Osteocyte (in vitro differentiated cells): ENCODE measurements at places on chromosomes 13 and 19. TPM values are rescaled to one million over a fixed set of nuclear protein-coding genes. Genes with fewer than 3 reads are reported as not detected.
A peak's percentile ranks its signal among the peaks of the same experiment; 100 is the strongest.

DNA sequence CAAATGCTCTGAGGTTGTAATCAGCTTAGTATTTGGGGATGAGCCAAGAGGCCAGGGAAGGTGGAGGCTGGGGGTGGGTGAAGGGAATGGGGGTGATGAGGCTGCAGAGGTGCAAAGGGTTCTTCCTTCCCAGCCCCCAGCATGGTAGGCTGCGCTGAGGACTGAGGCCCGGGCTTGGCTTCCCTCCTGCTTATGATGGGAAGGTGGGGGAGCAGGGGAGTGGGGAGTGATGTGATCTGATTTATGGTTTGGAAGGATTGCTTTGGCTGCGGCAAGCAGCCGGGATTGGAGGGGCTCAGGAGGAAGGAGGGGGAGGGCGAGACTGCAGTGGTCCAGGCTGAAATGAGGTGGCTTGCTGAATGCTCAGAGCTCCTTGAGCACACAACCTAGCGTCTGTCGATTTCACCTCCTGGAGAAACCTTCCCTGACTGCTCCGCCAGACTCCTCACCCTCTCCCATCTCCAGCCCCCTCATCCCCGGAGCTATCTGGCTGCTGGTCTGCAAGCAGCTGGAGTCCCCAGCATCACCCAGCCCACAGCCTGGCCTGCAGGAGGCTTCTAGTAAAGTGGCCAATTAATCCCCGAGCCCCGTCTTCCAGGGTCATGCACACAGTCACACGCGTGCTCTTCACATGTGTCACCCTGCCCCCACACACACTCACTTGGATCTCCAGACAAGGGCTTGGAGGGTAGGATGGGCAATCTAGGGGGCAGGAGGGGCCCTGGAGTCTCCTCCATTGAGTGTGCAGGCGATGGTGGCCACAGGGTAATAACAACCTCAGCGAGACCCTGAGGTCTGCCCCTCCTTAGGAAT lies 757 bp upstream of the CLEC11A start:
- DNase-seq = no peak

DNA sequence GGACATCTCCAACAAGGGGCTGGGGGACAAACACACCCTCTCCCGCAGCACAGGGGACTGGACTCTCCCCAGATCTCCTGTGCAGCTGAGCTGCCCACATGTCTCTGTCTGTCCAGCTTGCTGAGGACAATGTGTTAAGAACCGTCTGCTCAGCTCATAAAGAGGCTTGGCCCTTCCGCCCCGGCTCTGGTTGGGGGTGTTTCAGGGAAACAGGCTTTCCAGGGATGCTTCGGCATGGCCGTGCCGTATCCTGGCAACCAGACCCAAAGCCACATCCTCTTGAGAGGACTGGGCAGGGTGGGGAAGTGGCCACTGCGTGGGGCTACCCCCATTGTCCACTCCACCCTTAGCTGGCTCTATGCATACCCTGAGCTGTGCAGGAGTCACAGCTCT lies 41.1 kb upstream of the CHST8 start:
- DNase-seq = no peak

GRCh38 chr19:49347191-49347590 lies 12.0 kb downstream of the CD37 start:
- DNase-seq = no peak

- no peak for DNase-seq
Observed at GRCh38 chr13:48113756-48114130, 18.8 kb upstream of the MED4 start.

- no peak for DNase-seq
Observed at GRCh38 chr13:112761701-112762689, 72.2 kb downstream of the ATP11A start.

DNA sequence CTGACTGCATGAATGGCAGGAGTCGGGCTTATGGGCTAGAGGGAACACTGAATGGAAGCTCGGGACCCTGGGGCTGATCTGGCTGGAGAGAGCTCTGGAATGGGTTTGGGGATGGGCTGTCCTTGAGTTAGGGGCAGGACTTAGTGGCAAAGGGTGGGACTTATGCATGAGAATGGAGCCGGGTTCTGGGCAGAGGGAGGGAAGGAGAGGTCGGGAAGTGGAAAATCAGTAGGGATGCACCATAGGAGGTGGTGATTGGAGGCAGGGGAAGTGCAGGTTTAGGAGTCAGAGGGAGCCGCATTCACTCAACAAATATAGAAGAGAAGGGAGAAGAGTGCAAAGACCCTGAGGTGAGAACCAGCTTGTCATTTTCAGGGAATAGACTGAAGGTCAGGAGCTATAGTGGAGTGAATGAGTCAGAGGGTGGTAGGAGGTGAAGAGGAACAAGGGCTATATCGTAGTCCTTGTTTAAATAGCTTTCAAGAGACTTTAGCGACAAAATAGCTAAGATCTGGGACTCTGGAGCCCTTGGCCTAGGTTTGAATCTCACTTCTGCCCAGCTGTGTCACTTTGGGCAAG lies 748 bp downstream of the RAB4B start:
- no peak for DNase-seq

GRCh38 chr19:35264268-35265125 lies 4.3 kb upstream of the USF2 start:
- DNase-seq = peak; percentile 63

GRCh38 chr13:37230346-37230745 lies 124.9 kb upstream of the CSNK1A1L start:
- no peak for DNase-seq

GRCh38 chr13:99949679-99950413 lies 21.7 kb downstream of the ZIC5 start:
- no peak for DNase-seq

- DNase-seq = no peak
Observed at GRCh38 chr19:15137777-15138176, 30.6 kb downstream of the SYDE1 start.

The RUBCNL gene
- total RNA-seq = 0.78 and 0.97 TPM in 2 replicates

The PRR36 gene
- 0.24 and 0.51 TPM in 2 replicates for total RNA-seq

The RNF113B gene
- not detected in 2 replicates for total RNA-seq

The OR10H1 gene
- not detected in 2 replicates for total RNA-seq

The DBP gene
- 18.5 and 20.3 TPM in 2 replicates for total RNA-seq

The PRR22 gene
- total RNA-seq = 2.0 and 3.1 TPM in 2 replicates

The UGGT2 gene
- total RNA-seq = 33.6 and 34.1 TPM in 2 replicates
